Activated T-cell treated with anti-CD3 and anti-CD28 coated beads, Interleukin-2, amount 50 U/mL, for 48 hours (primary cell): ENCODE measurements at places on chromosomes 2 and 18.

DNA sequence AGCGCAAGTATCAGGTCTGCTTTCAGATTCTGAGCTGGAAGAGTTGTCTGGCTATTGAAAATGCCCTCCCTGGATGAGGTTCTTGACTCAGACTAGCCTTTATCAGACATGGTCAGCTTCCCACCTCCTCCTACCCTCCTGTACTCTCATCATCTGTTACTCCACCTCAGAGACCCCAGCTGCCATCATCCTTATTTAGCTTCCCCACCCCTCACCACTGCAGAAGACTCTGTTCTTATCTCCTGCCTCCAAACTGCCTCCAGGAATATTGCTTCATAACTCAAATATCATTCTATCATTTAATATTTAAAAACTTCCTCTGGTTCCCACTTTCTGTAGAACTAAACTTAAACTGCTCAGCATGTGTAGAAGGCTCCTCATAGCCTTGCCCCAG is 31.1 kb upstream of the PPP3R1 start:
- no peak for DNase-seq

- no peak for DNase-seq
Measured at GRCh38 chr2:30683236-30683956, 123.8 kb downstream of the CAPN13 start.

GRCh38 chr18:5527603-5528002 is 16.2 kb downstream of the EPB41L3 start:
- no peak for DNase-seq

DNA sequence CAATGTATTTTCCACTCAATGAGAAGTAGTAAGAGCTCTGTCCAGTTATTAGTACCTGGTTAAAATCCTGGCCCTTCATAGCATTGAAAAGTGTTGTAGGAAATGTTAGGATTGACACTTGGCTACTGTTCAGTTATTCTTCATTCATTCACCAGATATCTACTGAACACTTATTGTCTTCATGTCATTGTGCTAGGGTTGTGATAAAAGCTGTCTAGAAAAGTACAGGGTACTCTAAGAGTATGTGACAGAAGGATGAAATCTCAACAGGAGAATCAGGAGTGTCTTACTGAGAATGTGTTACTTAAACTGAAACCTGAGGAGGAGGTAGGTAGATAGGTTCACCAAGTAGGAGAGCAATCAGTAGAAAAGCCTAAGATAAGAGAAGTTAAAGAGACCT is 511.8 kb upstream of the RAB12 start:
- DNase-seq = no peak

GRCh38 chr2:30243231-30243630 is 11.9 kb downstream of the LBH start:
- DNase-seq = no peak

DNA sequence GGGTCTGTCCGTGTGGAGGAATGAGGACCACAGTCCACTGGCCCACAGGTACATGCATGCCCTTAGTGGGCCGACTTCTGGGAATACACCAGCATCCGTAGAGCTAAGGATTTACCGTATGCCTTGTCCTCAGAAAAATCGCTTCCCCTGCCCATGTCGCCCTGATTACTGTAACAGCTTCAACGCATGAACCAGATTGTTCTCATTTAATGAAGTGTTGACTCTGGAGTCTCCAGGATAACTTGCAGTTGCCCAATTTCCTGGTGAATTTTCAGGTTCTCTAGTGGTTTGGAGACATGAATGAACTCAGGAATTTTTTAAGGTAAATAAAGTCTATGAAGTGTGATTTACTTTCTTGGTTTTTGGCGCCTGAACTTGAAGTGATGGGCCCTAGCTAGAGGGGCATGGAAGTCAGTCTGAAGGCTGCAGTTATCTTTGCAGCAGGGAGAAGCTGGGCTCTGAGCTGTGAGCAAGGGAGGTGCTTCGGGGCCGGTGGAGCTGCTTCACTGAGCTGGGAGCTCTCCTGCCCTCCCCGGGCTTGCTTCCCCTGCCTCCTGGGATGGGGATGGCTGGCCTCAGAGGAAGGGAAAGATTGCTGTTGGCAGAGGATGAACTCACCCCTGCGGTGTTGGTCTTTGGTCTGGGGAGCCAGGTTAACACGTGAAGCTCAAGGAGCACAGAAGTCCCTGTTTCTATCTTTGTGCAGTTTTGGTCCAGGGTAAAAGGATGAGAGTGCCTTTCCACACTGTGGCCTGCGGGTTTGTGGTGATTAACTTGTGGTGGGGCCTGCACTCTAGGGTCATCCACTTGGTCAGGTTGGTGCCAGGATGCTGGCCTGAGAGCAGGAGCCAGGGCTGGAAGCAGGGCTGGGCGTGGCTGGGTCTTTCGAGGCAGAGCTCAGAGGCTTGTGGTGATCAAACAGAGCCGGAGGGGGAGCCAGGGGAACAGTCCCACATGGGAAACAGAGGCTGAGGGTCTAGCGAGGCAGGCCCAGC is 28.1 kb downstream of the TCF7L1 start:
- DNase-seq = no peak

GRCh38 chr2:151423760-151424159 is 14.1 kb downstream of the RIF1 start:
- no peak for DNase-seq

DNA sequence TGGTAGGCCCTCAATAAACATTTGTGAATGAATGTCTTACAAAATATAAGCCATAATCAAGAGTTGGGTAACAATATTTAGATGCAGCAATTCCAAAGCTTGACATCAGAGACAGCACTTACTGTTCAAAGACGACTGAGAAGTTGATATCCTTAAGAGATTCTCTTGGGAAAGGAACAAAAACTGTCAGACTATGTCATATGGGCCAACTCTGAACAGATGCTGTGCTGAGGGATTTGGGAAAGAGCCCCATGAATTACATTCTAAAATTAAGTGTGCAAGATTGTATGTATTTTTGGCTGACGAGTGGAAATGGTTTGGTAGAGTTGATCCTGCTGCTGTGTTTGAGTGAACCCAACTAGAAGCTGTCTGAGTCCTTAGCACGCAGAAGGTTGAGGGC is 250.7 kb upstream of the LINC00305 start:
- DNase-seq = no peak

DNA sequence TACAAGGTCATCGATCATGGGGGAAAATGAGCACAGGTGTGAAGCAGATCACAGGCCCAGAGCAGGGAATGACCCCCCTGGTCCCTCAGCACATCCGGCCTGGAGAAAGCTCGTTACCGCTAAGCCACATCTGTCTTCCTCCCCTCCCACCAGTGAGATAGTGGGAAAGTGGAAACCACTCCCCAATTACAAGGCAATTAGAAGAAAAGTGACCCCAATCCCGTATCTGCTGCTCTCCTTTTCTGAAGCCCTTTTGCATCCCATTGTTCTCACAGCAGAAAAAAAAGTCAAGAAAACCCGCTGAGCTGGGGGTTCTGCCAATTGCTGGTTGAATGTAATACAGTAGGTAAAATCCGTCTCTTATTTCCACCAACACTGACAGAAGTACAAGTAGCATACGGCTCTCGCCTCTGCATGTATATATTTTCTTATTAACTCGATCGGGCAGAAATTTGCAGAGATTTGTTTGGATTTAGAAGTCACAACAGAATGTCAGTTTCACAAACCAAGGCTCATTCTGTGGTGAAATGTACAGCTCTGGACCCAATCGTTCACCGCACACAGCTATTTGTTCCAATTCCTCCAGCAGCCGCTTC is 287.0 kb downstream of the TCF4 start:
- DNase-seq = no peak

DNA sequence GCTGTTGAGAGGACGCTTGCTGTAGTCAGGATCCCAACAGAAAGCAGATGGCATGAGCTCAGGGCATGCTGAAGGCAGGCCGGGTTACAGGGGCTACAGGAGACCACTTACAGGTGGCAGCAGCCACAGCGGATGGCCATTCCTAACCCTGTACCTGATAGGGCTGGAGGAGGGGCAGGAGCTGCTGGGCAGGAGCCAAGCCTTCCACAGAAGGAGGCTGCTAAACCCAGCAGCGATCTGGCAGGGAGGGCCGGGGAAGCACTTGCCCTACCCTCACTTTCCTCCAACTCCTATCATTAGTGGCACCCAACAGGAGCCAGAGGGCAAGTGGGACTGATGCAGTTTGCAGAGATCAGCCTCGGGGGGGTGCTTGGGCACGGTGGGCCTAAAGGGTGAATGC is 2.0 kb downstream of the ASB18 start:
- DNase-seq = no peak
